Natural killer cell (primary cell): ENCODE measurements at places on chromosomes 12 and 14. TPM values are rescaled to one million over a fixed set of nuclear protein-coding genes. Genes with fewer than 3 reads are reported as not detected.

GRCh38 chr14:63677891-63678379 is 36.3 kb upstream of the WDR89 start:
- DNase-seq, result no peak

DNA sequence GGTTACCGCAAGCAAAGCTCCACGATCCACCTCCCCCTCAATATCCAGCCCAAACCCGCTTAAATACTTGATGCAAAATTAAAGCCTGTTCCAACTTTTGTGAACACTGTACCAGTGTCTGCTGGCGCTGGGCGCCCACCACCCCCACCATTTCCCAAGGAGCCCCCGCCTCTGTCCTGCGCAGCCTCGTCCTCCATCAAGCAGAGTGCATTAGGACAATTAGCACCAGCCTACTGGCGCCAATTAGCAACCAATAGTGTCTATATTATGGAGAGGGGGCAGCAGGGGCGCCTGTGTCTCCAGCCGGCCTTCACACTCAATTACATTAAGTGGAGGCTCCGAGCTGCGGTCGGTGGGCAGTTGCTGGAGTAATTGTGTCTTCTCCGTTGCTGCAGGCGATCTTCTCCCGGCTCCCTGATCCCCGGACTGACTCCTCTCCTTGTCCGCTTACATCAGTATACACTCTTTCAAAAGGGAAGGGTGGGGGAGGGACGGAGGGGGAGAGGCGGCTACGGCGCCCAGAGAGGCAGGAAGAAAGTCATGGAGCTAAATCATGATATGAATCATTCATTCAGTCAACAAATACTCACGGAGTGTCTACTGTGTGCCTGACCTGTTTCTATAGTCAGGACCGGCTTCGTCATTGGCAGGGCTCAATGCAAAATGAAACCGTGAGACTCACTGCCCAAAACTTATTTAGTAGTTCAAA is 707.3 kb downstream of the MED13L start:
- no peak for DNase-seq

- DNase-seq, result no peak
Measured at GRCh38 chr12:22535478-22535877, 8.9 kb downstream of the C2CD5 start.

SLC17A8 gene
- not detected for total RNA-seq

DNA sequence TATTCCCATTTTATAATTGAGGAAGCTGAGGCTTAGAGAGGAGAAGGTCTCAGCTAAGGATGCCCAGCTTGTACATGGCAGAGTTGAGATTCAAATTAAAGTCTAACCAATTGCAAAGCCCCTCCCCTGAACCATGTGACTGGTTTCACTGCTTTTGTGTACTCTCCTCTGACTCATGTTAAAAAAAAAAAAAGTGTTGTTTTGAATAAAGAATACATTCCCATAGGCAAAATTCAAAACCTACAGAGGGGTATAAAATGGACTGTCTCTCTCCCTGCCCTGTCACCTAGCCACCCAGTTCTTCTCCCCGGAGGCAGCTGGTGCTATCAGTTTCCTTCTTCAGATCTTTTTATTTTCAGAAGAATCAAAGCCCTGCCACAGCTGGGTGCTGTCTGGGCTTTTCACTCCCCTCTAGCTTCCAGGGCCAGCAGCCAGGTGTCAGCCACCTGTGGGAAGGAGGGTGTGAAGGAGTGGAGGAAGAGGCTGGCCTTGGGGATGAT is 5.4 kb downstream of the PSMD9 start:
- DNase-seq, result no peak

- DNase-seq, result no peak
Measured at GRCh38 chr14:67532998-67533753, at the start of gene PLEKHH1. PLEKHH1 (plus strand) TSS chr14:67533290; CDS start chr14:67541868, 8,578 bp downstream.

DNA sequence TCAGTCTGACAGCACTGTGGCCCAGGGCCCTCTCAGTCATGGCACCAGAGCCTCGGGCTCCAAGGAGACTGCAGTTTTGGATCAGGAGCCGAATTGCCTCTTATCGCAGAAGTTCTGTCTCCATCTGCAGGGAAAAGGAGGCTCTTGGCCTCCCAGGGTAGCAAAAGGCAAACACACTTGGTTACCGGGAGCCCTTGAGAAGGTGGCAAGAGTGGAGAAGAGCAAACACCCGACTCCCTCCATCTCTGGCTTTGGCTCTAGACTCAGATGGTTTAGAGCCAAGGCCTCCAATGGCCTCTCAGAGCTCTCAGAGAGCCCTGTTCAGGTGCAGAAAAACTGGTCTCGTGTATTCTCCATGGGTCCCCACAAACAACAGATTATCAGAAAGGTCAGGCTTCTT is 44.6 kb downstream of the NINJ2 start:
- DNase-seq, result no peak

DNA sequence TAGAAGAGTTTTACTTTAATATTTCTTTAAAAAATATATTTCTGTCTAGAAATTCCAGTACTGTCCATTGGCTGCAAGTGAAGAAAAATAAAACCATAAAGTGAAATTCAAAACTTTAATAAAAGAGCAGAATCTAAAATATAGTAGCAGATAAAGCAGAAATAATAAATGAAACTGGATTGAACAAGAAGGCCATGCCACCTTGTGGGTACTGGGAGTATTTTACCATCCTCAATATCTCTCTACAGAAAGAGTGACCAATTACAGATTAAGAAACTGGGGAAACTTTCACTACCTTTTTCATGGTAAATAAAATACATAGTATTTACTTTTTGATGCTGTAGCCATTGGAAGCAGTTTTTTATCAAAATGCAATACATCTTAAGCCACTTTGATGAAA is 220.5 kb downstream of the BCAT1 start:
- no peak for DNase-seq

PZP gene
- not detected for total RNA-seq

- DNase-seq, result no peak
Measured at GRCh38 chr14:95190346-95190840, 33.1 kb upstream of the DICER1 start.
